ENCODE measurements at places on chromosomes 13 and 19.
A peak's percentile ranks its signal among the peaks of the same experiment; 100 is the strongest.

- no peak for DNase-seq
Observed at GRCh38 chr13:76693086-76693485, 193.1 kb downstream of the KCTD12 start.

DNA sequence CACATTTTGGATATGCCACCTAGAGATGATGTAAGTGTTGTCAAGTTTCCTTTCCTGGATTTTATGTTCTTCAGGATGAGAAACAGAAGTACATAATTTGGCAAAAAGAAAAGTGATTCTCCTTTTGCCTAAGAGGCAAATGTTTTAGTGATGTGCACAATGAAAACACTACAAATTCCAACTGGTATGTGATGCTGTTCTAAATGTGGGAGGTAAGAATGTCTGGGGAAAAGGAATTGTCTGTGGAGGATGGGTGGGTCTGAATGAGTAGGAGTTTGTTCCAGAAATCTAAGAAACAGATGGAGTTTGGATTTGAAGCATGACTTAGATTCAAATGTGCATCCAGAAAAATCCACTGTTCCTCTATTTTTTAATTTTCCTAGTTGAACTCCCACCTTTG lies 473.6 kb upstream of the SPRY2 start:
- DNase-seq, result no peak

- no peak for DNase-seq
Observed at GRCh38 chr13:40191186-40191980, 475.1 kb downstream of the FOXO1 start.

DNA sequence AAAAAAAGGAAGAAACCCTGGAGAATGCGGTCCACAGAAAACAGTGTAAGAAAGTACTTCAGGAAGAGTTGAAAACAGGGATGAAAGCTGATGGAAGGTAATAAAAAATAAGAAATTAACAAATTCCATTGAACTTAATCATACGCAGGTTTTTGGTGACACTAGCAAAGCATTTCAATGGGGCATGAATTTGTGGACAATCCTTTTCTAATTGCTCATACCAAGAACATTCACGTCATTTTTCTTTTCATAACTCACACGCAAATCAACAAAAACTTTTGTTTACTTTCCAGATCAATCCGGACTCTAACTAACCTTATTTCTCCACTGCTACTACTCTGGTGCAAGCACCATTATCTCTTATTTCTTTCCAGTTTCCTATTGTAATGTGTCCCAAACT lies 1195.0 kb downstream of the SLITRK5 start:
- DNase-seq, result no peak

- DNase-seq, result no peak
Observed at GRCh38 chr13:50707628-50708027, 135.9 kb downstream of the DLEU7 start.

DNA sequence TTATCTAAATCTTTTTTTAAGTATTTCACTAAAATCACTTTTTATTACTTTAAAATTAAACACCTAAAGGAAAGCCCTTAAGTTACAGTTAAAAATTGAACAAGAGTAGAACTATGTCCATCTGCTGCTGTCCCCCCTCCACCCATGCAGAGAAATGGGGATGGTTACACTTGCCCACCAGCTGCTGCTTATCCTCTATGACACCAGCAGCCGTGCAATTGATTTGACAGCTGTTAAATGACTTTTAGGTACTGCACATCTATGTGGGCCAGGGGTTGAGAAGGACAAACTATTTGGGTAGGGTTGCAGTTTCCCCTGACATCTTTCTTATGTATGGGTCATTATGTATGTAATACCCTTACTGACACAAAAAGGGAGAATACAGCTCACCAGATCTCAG lies 77.2 kb downstream of the TBC1D4 start:
- DNase-seq, result no peak

DNA sequence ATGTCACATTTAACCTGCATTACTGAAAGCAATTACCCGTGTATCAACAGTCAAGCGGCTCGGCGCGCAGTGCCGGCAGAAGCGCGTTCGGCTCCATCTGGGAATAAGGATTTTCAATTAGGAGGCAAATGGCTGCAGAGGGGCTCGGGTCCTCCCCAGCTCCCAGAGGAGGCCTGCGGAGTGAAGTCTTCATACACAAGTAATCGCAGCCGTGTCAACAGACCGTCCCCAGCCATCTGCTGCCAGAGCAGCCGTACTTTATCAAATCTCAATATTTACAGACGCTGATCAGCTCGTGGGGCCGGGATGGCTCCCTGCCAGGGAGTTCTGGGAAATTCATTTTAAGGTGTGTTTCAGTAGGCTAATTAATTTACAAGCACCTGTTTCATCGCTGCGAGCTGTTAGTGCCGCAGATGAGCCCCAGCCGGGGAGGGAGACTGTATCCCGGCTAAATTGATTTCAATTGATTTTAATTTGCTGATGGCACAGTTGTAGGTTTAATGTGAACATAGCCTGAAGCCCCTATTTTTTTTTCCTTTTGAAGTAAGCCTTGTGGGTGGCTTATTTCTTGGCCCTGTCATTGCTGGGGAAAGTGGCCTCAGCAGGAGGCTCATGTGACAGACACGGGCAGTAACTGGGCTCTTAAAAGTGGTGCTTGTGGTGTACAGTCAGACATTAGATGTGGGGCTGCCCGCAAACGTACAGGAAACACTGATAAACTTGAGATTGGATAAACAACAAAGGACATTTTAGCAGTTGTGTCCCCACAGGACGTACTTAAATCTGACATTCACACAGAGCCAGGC lies 252.7 kb downstream of the TEX29 start:
- no peak for DNase-seq

GRCh38 chr13:35771898-35772297 lies 295.4 kb upstream of the MAB21L1 start:
- DNase-seq, result no peak

- DNase-seq, result no peak
Observed at GRCh38 chr19:49678985-49679770, 2.1 kb downstream of the PRMT1 start.

GRCh38 chr19:5954293-5954692 lies 23.6 kb downstream of the RANBP3 start:
- DNase-seq, result no peak

DNA sequence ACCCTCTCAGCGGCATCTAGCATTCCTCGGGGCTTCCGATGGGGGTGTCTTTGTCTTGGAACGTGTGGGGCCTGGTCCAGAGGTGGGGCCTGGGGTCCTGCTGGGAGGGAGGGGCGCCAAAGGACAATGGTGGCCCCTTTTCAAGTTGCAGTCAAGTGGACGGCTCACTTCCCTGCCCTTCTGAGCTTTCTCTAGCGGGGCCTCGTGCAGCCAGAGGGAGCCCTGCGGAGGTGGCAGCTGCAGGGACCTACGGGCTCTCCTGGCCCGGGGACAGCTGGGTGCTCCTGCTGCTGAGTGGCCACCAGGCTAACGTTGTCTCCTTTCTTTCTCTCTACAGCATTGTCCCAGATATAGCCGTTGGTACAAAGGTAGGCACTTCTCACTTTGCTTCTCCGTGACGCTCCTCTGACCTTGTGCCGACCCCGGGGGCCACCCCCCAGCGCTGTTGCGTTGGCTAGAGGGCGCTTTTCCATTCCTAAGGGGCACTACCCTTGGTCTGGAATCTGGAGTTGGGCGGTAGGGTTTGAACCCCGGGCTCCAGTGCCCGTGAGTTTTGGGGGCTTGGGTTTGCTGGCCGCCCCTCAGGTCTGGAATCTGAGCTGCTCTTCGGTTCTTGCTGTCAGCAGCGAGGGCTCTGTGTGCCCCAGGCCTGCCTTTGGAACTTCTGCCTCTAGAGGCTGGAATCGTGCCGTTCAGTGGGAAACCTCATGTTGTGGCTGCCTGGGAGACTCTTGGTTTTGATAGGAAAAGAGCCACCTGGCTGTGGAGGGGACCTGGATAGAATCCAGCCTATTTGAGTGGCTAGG lies 2.0 kb downstream of the PTBP1 start:
- DNase-seq, result no peak

- DNase-seq, result no peak
Observed at GRCh38 chr19:55092423-55093318, 17.0 kb downstream of the EPS8L1 start.

DNA sequence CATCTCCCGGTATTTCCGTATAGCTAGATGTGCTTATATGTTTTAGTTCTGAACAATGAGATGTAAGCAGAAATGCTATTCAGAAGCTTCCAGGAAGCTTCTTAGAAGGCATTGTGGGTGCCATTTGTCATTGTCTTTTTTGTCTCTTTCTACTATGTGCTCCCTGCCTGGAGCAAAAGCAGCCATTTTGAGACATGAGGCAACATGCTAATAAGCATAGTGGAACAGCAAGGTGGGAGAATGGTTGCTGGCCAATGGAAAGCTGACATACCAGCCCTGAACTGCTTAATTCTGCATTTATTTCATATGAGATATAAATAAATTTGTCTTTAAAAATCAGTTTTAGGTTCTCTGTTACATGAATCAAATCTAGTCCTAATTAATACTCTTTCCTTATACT lies 299.7 kb downstream of the LMO7 start:
- DNase-seq, result no peak

DNA sequence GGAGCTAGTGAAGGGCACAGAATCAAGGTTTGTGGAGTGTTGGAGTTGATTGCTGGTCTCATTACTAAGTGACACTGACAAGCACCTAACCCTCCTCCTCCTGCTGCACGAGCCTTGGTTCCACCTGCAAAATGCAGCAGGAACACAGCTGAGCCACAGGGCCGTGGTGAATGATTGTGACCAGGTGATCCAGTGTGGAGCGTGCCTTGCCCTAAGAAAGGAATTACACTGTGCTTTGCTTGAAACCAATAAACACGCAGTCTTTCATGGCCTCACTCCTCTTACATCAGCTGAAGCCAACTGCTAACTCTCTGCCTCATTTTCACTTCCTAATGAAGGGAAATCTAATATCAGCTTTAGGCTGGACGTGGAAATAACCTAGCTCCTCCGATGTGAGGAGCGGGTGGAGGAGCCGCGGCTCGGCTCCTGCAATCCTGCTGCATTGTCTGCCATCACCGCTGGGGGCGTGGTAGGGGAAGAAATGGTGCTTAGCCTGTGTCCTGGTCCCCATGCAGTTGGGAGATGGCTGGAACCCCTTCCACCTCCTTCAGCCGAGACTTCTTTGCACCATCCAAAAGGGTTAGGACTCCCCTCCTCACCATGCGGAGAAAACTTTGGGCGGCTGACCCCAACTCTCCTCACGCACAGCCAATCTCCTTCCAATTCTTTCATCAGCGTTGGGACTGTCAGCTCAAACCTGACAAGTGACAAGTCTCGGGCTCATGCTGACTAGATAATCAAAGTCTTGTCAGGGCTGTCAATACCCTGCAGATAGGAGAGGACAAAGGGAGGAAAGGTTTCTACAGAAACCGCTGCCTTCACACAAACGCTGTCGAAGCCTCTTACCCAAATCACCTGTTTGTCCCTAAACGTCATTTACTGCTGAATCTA lies 427.9 kb downstream of the ZNF536 start:
- peak; percentile 34 for DNase-seq

DNA sequence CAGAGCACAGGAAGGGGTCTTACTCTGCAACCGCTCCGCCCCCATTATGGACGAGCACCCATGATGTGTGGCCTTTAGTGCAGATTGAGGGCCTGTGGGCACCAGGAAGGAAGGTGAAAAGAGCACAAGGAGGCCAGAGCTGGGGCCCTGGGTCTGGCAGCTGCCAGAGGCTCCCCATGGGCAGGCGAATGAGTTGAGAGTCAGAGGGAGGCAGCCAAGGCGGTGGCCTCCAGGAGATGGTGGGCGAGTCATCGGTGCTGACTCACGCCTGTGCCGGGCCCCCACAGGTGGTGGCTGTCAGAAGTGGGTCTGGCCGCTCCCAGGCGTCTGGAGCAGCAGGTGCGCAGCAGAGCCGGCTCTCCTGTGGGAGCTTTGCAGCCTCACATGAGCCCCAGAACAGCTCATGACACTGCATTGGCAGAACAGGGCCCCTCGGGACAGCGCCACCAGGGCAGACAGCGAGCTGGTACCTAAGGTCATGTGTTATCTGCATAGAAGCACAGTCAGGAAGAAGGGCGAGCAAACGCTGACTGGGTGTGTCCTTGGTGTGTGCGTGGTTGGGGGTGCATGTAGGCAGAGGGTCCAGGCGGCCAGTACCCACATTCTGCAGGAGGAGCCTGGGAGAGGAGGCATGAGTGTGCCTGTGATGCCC lies 68.8 kb downstream of the CHST8 start:
- no peak for DNase-seq

DNA sequence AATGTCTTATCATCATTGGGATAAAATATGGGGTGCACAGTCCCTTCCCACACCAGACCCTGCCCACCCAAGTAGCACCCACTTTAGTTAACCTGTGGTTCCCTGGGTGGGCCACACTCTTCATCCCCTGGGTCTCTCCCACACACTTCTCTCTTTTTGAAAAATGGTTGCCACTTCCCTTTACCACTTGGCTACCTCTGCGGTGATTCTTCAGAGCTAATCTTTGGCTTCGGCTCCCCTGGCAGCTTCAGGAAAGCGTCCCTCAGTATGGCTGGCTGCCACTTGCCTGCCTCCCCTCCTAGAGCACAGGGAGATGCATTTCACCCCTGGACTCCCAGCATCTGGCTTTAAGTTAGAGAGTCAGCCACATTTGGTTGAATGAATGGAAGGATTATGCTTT lies 18.2 kb downstream of the CCNA1 start:
- no peak for DNase-seq

DNA sequence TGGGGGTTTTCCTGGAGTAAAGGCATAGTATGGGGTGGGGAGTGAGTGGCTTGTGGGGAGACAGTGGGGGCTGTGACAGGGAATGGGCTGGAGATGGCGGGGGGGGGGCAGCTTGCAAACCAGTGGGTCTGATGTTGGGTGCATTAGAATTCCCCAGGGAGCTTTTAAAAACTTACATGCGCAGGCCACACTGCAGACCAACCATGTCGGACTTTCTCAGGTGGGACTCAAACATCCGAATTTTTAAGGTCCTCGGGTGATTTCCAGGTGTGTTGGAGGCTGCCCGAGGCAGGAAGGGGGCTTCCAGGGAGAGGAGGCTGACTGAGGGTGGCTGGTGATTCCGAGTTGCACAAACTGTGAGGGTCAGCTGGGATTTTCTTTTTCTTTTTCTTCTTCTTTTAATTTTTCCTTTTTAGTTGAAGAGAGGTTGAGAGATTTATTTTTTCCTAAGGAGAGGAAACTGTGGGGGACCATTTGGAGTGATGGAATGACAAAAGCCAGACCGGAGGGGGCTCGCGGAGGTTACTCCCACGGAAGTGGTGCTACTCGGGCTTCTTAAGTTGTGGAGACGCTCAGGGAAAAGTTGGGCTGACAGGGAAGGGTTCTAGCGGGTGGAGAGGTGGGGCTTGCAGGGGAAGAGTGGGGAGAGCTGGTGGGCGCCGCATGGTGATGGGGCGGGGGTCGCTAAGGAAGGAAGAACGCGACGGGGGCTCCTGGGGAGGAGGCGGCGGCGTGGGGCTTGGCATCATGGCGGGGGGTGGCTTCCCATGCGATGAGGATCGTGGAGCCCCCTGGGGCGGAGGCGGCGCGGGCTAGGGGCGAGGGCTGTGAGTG lies 997 bp upstream of the CACNG8 start:
- no peak for DNase-seq

DNA sequence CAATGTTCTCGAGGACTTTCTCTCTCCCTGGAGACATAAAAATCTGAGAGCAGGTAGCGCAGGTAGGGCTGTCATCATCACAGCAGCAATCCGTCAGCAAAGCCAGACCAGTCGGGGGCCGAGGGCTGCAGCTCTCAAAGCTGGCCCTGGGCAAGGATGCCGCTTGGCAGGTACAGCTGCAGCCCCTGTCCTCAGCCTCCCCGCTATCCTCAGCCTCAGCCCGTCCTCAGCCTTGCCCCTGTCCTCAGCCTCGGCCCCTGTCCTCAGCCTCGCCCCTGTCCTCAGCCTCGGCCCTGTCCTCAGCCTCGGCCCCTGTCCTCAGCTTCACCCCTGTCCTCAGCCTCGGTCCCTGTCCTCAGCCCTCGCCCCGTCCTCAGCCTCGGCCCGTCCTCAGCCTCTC lies 10.9 kb downstream of the C13orf46 start:
- DNase-seq, result no peak

All from activated CD4-positive, alpha-beta T cell treated with anti-CD3 and anti-CD28 coated beads, Interleukin-2, amount 50 U/mL, for 48 hours (primary cell).